NCI-H1092 treated with DMSO at 0.1 percent for 48 hours (cell line): ENCODE measurements at places on chromosomes 2 and 18.
A peak's percentile ranks its signal among the peaks of the same experiment; 100 is the strongest.

GRCh38 chr2:160457588-160457987, 36.0 kb downstream of the RBMS1 start:
- no peak for DNase-seq

DNA sequence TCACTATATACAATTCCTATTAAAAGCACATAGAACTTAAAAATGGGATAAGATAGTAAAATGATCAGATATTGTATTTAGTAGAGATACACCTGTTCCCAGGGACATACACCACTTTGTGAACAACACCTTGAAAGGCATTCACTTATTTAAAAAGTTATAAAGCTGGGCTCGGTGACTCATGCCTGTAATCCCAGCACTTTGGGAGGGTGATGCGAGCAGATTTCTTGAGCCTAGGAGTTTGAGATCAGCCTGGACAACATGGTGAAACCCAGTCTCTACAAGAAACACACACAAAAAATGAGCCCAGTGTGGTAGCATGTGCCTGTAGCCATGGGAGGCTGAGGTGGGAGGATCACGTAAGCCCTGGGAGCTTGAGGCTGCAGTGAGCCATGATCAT, 90.9 kb downstream of the RAPGEF4 start:
- DNase-seq, result no peak

DNA sequence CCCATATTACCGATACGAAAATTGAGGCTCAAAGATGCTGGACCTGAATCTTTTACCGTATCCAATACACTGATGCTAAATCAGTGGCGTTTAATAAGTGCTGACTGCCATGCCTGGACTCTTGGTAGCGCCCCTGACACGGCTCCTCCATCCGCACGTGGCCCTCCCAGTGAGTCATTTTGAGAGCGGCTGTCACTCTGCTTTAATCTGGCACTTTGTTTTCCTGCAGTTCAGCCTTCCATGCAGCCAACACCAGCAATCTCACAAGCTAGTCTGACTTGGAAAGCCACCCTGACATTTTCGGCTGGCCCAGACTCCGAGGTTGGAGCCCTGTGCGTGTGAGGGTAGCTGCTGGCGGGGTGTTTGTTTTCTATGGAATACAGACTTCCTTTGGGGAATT, 155.1 kb upstream of the LMAN1 start:
- no peak for DNase-seq

DNA sequence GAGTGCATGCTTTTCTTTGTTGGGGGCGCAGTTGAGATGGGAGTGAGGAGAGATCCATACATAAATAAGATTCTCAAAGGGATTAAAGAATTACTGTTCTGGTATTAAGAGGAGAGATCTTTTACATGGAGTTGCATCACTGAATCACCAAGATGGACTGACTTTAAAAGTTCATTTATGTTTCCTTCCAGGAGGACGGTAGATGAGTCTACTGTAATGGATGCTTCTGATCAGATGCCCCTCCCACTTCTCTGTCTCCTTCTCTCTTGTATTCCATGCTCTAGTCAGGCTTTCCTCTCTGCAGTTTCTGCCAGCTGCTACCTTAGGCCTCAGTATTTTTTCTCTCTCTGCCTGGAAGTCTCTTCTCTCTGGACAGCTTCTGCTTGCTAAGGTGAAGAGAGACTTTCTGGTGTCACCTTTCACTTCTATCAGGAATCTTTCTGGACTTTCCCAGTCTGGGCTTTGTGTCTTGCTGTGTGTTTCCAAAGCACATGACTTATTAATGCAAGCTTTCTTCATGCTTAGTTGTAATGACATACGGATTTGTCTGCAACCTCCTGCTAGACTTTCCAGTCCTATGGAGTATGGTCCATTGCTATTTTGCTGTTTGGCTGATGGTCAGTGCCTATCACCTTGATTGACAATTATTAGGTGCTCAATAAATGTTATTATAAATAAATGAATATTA, 23.6 kb downstream of the FAM171B start:
- no peak for DNase-seq

- no peak for DNase-seq
These were observed 38.5 kb upstream of the B3GNT7 start for GRCh38 chr2:231357048-231357447.

- no peak for DNase-seq
These were observed 6.4 kb upstream of the SMAD7 start for GRCh38 chr18:48957136-48957535.

- no peak for DNase-seq
These were observed 52.3 kb upstream of the ROCK1 start for GRCh38 chr18:21163647-21164547.

GRCh38 chr2:30276455-30276911, 45.1 kb downstream of the LBH start:
- no peak for DNase-seq

DNA sequence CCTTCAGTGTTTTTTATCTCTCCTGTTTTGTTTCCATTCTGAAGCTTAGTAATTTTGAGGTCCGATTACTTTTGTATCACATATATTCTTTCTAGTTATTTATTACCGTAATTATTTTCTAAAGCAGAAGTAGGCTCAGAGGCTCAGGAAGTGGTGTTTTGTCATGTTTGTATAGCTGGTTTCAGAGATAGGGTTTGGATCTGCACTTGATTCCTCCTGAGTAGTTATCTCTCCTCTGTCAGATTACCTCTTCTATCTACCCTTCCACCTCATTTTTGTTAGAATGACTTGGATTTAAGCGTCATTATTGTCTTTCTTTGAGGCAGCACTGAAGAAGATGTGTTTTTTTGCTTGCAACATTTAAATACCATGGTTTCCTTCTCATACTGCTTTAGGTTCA, 95.4 kb downstream of the MTA3 start:
- no peak for DNase-seq

GRCh38 chr2:62972601-62973000, 78.0 kb upstream of the OTX1 start:
- DNase-seq, result no peak

DNA sequence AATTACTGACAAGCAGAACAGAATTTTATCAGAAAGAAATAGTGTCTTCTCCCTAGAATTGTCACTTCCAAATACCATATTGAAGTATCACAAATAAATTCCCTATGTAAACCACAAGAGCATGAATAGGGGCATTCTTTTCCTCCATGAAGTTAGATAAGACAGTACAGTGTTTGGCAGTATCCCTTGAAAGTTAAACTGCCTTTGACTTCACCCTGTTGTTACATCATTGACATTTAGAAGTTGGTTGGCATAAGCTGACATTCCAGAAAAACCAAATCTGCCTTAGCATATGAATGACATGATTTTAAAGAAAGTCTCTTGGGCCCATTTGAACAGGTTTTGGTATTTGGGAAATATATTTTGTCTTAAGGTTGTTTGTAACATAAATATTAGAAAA, 50.2 kb upstream of the OSR1 start:
- DNase-seq, result no peak

DNA sequence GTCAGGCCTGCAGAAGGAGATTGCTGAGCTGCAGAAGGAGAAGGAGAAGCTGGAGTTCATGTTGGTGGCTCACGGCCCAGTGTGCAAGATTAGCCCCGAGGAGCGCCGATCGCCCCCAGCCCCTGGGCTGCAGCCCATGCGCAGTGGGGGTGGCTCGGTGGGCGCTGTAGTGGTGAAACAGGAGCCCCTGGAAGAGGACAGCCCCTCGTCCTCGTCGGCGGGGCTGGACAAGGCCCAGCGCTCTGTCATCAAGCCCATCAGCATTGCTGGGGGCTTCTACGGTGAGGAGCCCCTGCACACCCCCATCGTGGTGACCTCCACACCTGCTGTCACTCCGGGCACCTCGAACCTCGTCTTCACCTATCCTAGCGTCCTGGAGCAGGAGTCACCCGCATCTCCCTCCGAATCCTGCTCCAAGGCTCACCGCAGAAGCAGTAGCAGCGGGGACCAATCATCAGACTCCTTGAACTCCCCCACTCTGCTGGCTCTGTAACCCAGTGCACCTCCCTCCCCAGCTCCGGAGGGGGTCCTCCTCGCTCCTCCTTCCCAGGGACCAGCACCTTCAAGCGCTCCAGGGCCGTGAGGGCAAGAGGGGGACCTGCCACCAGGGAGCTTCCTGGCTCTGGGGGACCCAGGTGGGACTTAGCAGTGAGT, 19.4 kb downstream of the FOSL2 start:
- no peak for DNase-seq

DNA sequence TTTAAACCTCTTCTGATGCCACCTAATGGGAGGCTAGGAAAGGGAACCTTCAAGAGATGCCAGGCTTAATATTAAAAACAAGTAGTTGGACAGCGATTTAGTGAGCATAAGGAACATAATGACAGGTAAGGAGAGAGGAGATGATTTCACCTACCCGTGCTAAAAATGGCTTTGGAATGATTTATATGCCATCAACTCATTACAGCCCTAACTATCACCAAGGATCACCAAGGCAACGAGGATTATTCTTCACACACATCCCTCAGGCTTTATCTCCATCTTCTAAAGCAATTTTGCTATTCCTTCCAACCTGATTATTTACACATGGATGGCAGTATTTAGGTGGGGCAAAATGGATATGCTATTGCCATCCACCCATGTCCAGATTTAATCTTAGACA, 237.8 kb downstream of the DCC start:
- peak; percentile 4 for DNase-seq

- no peak for DNase-seq
These were observed 154.9 kb upstream of the SMIM21 start for GRCh38 chr18:75582406-75582821.

- no peak for DNase-seq
These were observed 198.1 kb downstream of the SATB2 start for GRCh38 chr2:199259671-199260070.

DNA sequence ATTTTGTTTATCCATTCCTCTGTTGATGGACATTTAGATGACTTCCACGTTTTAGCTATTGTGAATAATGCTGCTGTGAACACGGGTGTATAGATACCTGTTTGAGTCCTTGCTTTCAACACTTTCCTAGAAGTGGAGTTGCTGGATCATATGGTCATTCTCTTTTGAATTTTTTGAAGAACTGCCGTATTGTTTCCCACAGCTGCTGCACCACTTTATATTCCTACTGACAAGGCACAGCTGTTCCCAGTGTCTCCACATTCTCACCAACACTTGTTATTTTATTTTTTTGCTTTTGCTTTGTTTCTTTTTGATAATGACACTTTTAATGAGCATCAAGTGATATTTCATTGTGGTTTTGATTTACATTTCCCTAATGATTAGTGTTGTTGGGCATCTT, 41.4 kb upstream of the KCNJ13 start:
- no peak for DNase-seq

DNA sequence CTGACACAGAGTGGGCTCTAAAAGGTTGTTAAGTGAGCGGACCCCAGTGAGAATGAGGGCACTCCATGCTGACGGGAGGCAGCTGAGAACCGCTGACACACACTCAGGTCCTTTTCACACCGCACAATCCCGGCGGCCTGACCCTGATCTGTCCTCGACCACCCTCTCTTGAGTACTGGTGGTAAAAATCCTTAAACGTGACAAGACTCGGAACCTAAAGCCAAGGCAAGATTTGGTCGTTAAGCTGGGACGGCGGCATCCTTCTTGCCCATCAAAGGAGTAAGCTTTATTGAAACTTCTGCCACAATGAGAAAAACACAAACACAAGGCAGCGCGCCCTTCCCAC, 569 bp downstream of the TMX3 start:
- peak; percentile 48 for DNase-seq

GRCh38 chr2:190420801-190421200, 12.6 kb downstream of the MFSD6 start:
- DNase-seq, result no peak

GRCh38 chr2:9594366-9595054, 36.3 kb downstream of the YWHAQ start:
- DNase-seq, result no peak

DNA sequence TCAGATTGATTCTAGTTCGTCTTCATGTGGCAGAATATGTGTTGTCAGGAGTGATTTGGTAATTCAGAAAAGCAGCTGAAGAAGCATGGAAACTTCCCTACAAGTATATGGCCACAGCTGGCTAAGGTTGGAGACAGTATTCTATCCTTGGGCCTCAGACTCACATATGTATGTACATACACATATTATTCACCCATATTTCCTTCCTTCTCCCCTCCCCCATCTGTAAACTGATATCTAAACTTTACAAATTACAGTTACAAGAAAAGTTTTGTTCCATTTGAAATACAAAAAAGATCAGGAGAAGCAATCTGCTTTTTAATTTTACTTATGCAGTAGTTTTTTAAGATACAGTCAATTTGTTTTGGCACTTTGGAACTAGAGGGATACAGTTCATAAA, 3.1 kb downstream of the SP3 start:
- no peak for DNase-seq

GRCh38 chr2:220227266-220227920, 600.0 kb downstream of the SLC4A3 start:
- no peak for DNase-seq

GRCh38 chr2:180254872-180255271, 247.8 kb upstream of the CWC22 start:
- no peak for DNase-seq

GRCh38 chr2:104091894-104092293, 762.0 kb upstream of the POU3F3 start:
- DNase-seq, result no peak

DNA sequence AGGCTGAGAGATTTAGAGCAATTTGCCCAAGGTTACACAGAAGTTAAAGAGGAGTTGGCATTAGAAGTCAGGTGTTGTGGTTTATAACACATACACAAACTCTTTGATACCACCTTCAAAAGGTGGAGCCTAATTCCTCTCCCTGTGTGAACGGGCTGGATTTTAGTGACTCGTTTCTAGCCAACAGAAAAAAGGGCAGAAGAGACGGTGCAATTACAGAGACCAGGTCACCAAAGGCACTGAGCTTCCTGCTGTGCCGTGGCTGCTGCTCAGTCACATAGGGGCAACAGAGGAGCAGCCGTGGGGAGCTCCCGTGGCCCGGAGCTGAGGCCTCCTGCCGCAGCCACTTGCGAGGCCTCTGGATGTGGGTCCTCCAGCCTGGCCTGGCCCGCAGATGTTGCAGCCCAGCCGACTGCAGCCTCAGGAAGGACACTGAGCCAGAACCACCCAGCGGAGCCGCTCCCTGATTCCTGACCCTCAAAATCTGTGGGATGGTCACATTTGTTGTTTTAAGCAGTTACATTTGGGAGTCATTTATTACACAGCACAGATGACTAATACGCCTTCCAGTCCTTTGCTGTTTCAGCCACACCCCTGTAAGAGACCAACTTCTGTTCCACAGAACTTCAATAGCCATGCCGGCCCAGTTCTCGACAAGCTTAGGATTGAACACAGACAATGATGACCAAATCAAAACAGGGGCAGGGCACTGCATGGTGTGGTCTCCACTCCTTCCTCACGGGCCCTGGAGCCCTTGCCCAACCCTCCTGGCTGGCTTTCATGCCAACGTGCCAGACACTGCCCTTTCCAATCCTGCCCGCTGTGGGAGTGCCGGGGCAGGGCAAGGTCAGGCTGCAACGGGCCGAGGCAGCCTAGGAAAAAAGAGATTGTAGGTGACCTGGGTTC, 17.1 kb downstream of the EDAR start:
- DNase-seq, result no peak
